ENCODE measurements at places on chromosomes 12 and 14.

DNA sequence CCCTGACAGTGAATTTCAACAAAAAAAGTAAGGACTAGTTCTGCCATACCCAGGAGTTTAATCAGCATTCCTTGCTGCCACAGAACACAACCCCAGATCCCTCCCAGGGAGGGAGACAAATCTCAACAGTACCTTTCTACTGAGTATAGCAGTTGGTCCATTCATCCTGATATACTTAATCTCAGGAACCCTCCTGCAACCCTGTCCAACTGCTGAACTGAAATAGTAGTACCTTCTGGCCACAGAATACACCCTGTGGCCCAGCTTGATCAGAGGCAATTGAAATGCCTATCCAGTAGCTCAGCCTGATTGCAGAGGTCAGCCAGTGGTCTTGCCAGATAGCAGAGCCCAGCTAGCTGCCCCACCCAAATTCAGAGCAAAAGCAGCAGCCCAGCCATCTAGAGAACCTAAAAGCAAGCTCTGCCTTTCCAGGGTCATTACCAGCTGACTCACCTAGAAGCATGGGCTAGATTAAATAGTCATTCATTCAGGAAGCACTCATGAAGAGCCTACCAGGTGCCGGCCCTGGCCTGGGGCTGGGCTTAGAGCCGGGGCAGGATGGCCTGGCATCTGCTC lies 40.0 kb upstream of the RHOJ start:
- DNase-seq, result peak; percentile 42

- DNase-seq, result no peak
Measured at GRCh38 chr14:90558983-90559590, 162.3 kb downstream of the CALM1 start.

- peak; percentile 13 for DNase-seq
Measured at GRCh38 chr14:35495278-35495677, 38.7 kb upstream of the INSM2 start.

DNA sequence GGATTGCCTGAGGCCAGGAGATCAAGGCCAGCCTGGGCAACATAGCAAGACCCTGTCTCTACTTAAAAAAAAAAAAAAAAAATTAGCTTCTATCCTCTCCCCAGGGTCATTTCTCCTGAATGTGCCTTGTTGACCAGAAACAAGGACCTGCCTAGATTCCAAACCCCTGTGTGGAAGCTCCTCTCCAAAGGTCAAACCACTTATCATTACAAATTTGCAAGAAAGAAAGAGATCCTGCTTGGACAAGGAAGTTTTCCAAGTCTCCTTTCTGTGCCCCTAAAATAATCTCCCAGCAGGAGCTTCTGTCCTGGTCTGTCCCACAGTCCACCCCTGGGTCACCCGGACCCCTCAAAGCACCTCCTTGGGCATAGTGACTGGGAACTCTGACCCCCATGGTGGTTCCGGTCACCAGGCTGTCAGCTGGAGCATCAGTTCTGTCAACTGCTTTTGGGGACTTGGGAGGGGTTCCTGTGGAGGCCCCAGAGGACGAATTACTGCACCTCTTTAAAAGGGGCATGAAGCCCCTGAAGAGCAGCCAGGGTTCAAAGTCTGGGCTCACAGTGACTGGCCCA lies 38.4 kb downstream of the ACTN1 start:
- no peak for DNase-seq

GRCh38 chr12:33486058-33486457 lies 46.4 kb upstream of the SYT10 start:
- no peak for DNase-seq
